ENCODE measurements at places on chromosomes 2 and 18. TPM values are rescaled to one million over a fixed set of nuclear protein-coding genes. Genes with fewer than 3 reads are reported as not detected.

ANKRD30BL gene
- not detected for total RNA-seq

CD226 gene
- under 0.01 TPM for total RNA-seq

GREB1 gene
- 0.17 TPM for total RNA-seq

PRKD3 gene
- total RNA-seq: 22.6 TPM

TGIF1 gene
- total RNA-seq: 93.4 TPM

MROH2A gene
- total RNA-seq: not detected

LBX2 gene
- 1.3 TPM for total RNA-seq

SLC11A1 gene
- under 0.01 TPM for total RNA-seq

WDR33 gene
- total RNA-seq: 14.6 TPM

TMEM37 gene
- total RNA-seq: 0.45 TPM

LIPG gene
- total RNA-seq: 13.7 TPM

CCBE1 gene
- 52.3 TPM for total RNA-seq

SCN7A gene
- 0.74 TPM for total RNA-seq

EPAS1 gene
- total RNA-seq: 23.0 TPM

LGALSL gene
- total RNA-seq: 3.6 TPM

DOK6 gene
- 0.17 TPM for total RNA-seq

TTC32 gene
- total RNA-seq: 5.1 TPM

NCKAP5 gene
- total RNA-seq: under 0.01 TPM

RGPD3 gene
- under 0.01 TPM for total RNA-seq

CFAP65 gene
- not detected for total RNA-seq

SFT2D3 gene
- total RNA-seq: 3.7 TPM

LYPD1 gene
- total RNA-seq: 0.34 TPM

SPP2 gene
- not detected for total RNA-seq

TAF4B gene
- total RNA-seq: 2.9 TPM

ARHGAP15 gene
- not detected for total RNA-seq

EDAR gene
- not detected for total RNA-seq

IL36RN gene
- not detected for total RNA-seq

TNFAIP6 gene
- total RNA-seq: 7.4 TPM

LINC00305 gene
- not detected for total RNA-seq

EIPR1 gene
- 45.7 TPM for total RNA-seq

AQP12A gene
- not detected for total RNA-seq

RAMP1 gene
- 23.4 TPM for total RNA-seq

VIL1 gene
- total RNA-seq: not detected

ACSL3 gene
- total RNA-seq: 189 TPM

GKN1 gene
- not detected for total RNA-seq
